Breast epithelium (tissue), 4 donors: ENCODE measurements at places on chromosomes 5 and 9. TPM values are rescaled to one million over a fixed set of nuclear protein-coding genes. Genes with fewer than 3 reads are reported as not detected.

DNA sequence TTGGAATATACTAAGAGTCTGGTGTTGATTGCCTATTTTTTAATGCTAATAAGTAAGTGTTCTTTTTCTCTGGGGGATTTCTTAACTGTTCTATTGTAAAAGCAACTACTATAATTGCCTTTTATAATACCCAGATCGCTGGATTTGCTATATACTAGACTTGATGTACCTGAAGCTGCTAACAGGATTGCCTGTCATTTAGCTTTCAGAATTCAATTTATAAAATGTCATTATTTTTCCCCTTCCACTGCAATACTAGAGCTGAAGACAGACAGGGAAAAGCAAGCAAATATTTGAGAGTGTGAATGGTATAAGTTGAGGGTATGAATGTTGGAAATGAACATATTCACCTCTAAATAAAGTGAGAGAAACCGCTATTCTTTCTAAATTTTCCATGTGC, 115.5 kb downstream of the SH3GL2 start:
- no peak for DNase-seq

GRCh38 chr5:147248561-147248960, 13.7 kb downstream of the STK32A start:
- no peak for DNase-seq

GRCh38 chr9:135586601-135587109, 25.1 kb downstream of the PAEP start:
- DNase-seq: no peak

GRCh38 chr9:37617161-37617560, 24.8 kb upstream of the TOMM5 start:
- no peak for DNase-seq

- DNase-seq: no peak
These were observed 46.5 kb downstream of the CEMIP2 start for GRCh38 chr9:71721855-71722254.

Gene PKD2L2
- 0.64 TPM for total RNA-seq

- DNase-seq: no peak
These were observed 11.4 kb downstream of the HAND1 start for GRCh38 chr5:154466671-154467070.

DNA sequence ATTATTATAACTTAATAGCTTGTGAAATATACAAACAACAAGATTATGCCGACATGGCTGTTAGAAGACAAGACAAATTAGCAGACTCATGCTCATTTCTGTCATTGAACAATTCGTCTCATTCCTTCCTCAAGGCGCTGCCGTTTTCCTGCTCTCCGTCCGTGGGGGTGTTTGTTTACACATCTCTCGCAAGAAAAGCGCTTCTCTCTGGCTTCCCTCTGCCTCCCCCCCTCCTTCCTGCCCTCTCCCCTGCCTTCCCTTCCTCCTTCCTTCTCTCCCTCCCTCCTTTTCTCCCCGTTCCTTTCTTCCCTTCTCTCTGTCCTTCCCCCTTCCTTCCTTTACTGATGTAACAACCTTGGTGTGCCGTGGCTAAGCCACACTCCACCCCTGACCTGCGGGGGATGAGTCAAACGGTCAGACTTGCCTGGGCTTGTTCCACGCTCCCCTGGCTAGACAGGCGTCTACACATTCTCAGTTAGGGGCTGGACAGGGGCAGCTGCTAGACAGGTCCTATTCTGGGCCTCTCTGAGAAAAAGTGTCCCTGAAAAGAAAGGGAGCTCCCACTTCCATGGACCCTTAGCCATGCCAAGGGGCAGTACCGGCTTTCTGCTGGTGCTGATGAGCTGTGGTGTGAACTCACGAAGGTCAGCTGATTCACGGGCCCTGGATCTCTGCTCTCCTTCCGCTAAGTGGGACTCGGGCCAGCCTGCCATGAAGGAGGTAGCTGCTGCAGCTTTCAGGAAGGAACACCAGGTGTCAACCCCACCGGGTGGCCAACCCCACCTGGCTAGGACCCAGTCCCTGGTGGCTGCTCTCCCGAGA, 32.0 kb upstream of the SPTLC1 start:
- peak; percentile 43 for DNase-seq

Gene CBY3
- total RNA-seq: not detected

DNA sequence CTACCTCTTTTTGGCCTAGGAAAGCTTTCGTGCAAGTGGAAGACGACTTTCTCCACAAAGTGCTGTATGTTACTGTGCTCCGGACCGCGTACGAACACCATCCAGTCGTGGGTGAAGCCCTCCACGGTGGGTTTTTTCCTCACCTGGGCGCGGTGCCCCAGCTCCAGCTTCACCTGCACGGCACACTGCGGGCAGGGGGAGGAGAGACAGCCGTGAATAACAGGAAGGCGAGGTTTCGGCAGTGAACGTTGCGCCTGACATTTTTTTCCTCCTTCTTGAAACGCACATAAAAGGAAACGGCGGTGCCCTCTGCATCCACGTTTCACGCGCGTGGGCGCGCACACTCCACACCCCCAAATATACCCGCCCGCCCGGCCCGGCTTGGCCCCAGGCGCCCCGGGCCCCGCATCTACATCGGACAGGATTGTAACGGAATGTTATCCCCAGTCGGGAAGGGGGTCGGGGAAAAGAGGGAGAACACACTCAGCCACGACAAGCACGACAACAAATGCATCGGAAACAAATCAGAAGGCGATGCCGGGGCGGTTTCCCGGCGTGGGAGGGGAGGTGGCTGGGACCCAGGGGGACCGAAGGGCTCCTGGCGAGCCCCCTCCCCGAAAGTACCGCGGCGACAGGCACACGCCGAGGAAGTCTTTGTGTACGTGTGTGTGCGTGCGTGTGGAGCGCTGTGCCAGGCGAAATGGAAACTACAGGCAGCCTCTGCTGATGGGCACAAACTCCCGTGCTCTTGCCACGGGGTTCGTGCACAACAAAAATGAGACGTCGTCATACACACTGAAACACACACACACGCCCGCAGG, 1.4 kb downstream of the MLLT3 start:
- DNase-seq: no peak

GRCh38 chr5:180790020-180790419, 12.6 kb downstream of the MGAT1 start:
- no peak for DNase-seq

- no peak for DNase-seq
These were observed 40.0 kb upstream of the DMRT1 start for GRCh38 chr9:801399-802071.

Gene PSMB7
- total RNA-seq: 162 TPM

Gene CSF2
- not detected for total RNA-seq

GRCh38 chr5:73264631-73265030, 91.6 kb downstream of the TMEM174 start:
- DNase-seq: no peak

- no peak for DNase-seq
These were observed 53.7 kb upstream of the FABP6 start for GRCh38 chr5:160175438-160176218.

GRCh38 chr5:54080831-54081230, 229.5 kb downstream of the ARL15 start:
- no peak for DNase-seq

GRCh38 chr5:76371960-76372322, 31.1 kb upstream of the IQGAP2 start:
- no peak for DNase-seq

Gene PELO
- 16.7 TPM for total RNA-seq

DNA sequence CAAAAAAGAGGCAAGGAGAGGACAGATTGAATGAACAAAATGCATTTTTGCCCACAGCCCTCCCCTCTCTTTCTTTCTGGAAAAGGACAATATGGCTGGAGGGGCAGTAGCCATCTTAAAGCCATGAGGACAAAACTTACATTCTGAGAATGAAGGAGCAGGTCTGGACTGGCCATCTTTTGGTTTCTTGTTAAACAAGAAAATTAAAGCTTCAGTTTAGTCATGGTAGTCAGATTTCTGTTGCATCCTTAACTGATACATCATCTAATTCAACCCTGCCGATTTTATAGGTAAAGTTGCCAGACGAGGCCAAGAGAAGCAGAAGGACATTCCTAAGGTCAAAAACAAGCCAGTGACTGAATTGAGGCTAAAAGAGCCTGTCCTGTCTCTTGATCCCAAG, 31.5 kb upstream of the INSYN2B start:
- no peak for DNase-seq

Gene FNBP1
- 31.3 TPM for total RNA-seq

- no peak for DNase-seq
These were observed 262.3 kb downstream of the NSG2 start for GRCh38 chr5:174307656-174308271.

Gene LEAP2
- total RNA-seq: 2.9 TPM

DNA sequence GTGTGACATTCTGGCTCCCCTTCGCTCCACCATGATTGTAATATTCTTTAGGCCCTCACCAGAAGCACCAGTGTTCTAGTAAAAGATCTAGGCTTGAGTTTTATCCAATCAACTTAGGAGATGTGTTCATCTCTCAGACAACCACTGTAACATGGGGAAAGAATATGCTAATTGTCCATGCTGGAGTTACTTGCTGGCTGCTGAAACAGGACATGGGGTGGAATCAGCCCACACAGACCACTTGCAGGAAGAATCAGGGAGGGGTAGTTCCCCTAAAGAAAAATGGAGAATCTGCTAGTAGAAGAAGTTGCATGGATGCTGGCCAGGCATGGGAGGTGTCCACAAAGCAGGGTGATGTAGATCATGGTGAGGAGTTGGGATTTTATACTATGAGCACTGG, 86.2 kb downstream of the FEM1C start:
- no peak for DNase-seq

DNA sequence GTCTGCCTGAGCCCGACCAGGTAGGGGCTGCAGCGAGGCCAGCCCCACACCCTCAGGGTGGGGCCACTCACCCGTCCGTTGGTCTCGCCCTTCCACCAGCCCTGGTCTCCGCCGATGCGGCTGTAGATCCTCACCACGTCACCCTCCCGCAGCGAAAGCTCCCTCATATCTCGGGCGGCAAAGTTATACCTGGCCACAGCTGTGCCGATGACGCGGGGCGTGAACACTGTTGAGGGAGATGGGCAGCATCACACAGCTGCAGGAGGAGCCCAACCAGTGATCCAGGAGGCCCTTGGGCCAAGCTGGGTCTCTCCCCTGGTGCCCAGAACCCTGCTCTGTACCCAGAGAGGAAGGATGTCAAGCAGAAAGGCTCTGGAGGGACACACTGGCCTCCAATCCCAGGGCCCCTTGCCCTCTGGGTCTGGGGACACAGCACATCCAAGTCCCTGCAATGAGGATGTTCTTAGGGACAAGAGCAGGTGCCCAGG, 30.3 kb upstream of the SARDH start:
- no peak for DNase-seq

DNA sequence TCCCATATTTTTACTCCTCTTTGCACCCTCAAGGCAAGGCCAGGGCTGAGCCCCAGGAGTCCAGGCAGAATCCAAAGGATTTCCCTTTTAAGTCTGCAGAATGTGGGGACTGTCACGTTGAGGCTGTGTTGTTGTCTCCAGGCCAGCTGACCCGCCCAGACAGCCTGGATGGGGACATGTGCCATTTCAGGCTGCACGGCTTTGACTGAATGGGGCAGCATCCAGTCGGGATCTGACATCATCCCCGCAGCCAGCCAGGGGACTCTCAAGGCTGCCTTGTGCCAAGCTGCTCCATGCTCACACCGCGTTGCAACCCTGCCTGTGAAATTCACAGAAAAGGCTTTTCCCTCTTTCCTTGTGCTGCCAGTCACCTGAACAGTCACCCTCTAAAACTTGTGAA, 2.2 kb upstream of the ZNF366 start:
- no peak for DNase-seq

Gene STOML2
- total RNA-seq: 89.4 TPM

- no peak for DNase-seq
These were observed 177.5 kb downstream of the EBF1 start for GRCh38 chr5:158922263-158922592.

DNA sequence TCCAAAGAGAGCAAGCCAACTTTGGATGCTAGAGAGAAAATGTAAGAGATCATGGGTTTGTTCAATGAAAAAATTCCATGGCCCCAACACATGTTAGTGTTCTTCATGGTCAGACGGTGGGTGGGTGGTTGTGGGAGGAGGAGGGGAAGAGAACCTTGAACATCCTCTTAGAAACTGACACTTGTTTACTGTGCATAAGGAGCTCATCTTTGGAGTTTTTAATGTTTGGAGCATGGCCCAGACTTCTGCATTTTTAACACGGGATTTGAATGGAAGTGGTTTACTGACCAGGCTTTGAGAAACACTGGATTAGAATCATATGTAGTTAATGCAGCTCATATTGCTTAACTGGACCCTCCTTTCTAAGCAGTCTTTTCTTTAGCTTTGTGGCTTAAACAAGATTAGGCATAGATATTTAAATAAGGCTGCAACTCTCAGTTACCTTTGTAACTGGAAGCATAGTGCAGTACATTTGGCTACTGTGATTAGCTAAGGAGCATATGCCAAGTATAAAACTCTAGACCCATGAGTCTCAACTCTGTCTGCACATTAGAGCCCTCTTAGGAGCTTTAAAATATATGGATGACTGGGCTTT, 60.1 kb downstream of the FOCAD start:
- no peak for DNase-seq

Gene CAMK2A
- total RNA-seq: not detected

DNA sequence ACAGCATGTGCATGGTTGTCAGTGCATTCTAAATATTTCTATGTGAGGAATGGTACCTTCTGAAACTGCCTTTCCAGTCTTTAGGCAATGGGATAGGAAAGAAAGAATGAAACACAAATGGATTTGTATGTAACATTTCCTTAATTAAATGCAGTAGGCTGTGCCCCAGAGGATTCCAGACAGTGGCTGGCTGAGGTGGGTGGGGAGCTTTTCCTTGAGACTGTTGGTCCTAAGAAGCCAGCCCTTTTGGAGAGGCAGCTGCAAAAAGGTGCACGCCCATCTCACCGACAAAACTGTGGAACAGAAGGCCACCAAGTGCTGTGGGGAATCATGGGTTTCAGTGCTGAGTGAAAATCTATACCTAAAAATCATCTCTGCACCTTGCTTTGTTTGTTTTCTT, 6.8 kb upstream of the CKMT2 start:
- no peak for DNase-seq

- DNase-seq: no peak
These were observed 183.8 kb downstream of the CDH12 start for GRCh38 chr5:22669345-22669744.

DNA sequence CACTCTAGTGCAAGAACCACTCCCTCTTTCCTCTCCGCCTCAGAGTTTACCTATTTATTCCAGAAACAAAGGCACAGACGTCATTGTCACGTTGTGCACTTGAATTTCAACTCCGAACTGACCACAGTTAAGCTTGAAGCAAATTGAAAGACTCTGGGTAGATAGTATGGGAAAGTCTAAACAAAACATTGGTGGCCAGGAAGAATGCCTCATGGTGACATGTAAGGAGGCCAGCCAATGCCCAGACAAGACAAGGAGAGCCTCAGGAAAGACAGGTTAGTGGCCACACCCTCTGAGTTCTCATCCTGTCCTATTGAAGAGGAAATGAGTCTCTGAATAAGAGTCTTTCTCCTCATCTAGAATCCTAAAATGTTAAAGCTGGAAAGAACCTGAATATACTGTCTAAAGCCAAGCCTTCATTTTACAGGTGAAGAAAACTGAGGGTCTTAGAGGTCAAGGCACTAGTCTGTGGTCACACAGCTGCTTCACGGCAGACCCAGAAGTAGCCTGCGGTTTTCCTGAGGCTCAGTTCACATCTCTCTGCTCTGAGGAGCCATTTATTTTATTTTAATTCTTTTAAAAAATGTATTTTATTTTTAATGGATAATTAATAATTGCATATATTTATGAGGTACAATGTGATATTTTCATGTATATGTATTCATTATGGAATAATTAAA, 30.2 kb downstream of the ZFAND5 start:
- DNase-seq: no peak

- DNase-seq: no peak
These were observed 5.9 kb downstream of the SLC4A9 start for GRCh38 chr5:140365941-140366340.

Gene CENPK
- 2.5 TPM for total RNA-seq

Gene WNK2
- total RNA-seq: not detected
